ENCODE measurements at places on chromosomes 6 and 20.

DNA sequence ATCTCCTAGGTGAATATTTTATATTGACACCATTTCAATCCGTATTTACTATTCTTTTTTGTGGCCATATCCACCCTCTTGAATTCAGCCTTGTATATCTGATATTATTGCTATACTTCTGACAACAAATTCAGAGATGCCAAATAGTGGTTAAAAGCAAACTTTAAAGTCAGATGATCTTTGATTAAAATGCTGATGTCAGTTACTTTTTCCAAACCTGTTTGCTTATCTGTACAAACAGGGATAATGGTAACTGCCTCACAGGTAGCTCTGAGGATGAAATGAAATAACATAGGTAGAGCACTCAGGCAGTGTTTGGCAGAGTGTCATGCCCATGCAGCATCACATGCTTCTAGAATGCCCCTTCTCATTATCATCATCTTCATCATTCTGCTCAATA is 19.2 kb downstream of the PPIL6 start:
- DNase-seq = no peak

- DNase-seq = peak; percentile 18
These were observed 88.6 kb upstream of the TGM3 start for GRCh38 chr20:2206957-2207769.

DNA sequence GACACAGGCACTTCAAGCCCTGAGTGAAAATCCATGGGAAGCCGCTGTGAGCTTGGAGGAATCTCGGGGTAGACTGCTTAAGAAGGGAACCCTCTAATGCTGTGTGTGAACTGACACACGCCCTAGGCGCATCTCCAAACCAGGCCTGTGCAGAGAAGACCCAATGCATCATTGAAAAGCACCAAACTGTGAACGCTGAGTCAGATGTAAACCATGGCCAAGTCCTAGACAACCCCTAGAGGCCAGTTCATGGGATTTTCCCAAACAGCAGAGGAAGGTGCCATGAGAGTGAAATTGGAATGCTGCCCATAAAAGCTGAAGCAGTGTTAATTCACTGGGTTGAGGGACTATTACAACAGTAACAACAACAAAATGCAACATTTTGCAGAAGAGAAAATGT is 296.5 kb downstream of the SMOC2 start:
- DNase-seq = no peak

DNA sequence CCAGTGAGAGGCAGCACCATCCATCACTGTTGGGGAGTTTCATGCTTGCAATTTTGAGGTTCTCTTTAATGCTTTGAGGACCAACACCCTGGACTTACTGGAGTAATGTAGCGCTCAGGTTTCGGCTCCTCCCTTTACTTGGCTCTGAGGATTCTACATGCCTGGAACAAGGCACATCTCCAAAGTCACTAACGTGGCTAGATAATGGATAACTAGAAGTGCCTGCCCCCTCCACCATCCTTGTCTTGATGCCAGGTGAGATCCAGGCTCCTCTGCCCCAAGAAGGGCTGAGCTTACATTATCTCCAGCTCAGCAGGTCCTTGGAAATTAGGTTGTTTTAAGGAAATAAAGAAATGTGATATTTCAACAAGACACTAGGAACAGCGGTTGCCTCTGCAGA is 75.5 kb upstream of the ZNFX1 start:
- no peak for DNase-seq

DNA sequence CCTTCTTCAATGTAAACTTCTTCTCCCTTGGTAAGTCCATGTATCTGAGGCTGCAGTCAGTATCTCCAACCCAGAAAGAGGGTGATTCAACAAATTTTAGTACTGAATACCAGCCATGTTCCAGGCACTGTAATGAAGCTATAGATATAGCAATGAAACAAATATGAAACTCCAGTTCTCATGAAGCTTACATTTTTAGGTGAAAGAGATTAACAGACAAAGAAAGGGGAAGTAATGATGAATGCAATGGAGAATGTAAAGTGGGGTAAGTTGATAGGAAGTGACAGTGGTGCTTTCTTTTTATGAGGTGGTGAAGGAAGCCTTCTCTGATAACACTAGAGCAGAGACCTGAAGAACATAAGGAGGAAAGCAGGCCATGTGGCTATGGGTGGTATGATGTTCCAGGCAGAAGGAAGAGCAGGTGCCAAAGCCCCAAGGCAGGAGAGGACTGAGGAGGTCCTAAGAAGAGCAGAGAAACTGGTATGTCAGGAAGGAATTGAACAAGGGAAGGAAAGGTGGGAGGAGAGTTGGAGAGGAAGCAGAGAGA is 143.6 kb downstream of the TFAP2B start:
- DNase-seq = no peak

DNA sequence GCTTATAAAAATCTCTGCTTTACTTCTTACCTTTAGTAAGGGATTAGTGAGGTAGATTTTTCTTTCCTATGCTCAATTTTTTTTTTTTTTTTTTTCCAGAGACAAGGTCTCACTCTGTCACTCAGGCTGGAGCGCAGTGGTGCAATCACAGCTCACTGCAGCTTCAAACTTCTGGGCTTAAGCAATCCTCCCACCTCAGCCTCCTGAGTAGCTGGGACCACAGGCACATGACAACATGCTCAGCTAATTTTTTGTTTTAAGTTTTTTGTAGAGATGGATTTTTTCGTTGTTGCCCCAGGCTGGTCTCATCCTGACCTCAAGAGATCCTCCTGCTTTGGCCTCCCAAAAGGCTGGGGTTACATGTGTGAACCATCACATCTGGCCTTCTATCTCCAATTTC is 58.9 kb upstream of the RREB1 start:
- no peak for DNase-seq

DNA sequence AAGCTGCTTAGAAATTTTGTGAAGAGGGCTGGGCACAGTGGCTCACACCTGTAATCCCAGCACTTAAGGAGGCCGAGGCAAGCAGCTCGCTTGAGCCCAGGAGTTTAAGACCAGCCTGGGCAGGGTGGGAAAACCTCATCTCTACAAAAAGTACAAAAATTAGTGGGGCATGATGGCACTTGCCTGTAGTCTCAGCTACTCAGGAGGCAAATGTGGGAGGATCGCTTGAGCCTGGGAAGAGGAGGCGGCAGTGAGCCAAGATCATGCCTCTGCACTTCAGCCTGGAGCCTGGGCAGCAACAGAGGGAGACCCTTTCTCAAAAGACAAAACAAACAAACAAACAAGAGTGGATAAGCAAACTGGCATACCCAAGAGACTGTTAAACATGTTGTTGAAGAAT is 308.3 kb upstream of the ADGRB3 start:
- DNase-seq = no peak

- DNase-seq = no peak
These were observed 62.0 kb downstream of the ANKEF1 start for GRCh38 chr20:10096790-10097189.

GRCh38 chr6:153405931-153406330 is 274.8 kb upstream of the RGS17 start:
- no peak for DNase-seq

- no peak for DNase-seq
These were observed 65.3 kb upstream of the MLN start for GRCh38 chr6:33869121-33869520.

DNA sequence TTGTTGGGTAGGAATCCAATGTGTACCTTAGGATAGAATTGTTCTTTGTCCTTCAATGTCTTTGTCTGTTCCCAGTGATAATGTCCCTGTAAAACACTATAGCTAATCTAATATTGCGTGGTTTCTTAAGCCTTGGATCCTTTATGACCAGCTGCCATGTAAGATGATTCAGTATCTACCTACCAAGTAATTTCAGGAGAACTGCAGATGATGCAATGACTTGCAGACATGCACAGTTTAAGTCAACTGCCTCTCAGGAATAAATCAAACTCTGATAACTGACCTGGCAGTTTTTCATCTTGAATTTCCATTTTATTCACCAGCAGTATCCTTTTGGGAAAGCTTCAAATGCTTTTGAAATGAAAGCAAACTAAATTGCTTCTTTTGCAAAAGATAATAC is 157.8 kb downstream of the TPBG start:
- no peak for DNase-seq

DNA sequence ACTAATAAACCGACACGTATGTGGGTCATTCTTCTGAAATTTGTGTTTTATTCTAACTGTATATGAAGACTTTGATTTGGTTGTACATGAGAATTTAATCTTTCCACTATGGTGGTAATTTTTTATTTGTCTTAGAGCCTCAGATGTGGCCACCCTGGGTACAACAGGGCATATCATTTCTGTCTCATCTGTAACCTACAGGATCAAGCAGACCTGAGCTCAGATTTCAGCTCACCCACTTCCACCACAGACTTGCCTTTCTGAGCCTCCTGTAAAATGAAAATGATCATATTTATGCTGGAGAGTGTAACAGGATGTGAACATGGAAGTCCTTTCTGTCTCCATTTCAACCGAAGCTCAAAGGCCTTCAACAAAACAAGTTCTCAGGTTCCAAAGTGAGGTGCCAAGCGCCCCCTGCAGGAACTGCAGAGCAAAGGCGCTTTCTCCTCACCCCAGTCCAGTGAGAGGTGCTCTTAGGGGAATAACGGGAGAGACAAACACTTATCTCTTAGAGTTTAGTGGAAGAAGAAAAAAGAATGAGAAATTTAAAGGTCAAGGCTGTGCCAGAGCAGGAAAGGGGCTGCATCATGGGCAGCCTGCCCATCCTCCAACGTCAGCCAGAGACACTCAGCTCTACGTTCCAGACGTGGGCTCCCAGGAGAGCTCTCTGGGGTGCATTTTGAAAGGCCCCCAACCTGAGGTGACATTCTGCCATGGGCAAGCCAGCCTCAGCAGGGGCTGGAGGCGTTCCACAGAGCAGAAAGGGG is 23.0 kb upstream of the CD24 start:
- peak; percentile 21 for DNase-seq

DNA sequence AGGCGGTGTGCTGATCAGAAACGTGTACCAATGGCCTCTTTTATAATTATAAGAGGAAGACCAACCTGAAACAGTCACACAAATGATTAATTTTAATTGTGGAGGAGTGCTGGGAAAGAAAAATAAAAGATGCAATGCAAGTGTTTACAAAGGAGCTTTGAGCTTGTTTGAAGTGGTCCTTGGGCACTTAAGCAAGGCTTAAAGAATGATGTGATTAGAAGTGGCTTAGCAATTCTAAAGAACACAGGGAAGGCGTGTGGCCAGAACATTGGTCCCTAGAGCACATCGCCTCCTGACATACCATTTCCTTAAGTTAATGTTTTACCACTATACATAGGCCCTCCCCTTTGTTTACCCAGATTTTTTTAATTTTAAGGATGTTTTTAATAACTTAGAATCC is 26.1 kb downstream of the PTPN1 start:
- no peak for DNase-seq

DNA sequence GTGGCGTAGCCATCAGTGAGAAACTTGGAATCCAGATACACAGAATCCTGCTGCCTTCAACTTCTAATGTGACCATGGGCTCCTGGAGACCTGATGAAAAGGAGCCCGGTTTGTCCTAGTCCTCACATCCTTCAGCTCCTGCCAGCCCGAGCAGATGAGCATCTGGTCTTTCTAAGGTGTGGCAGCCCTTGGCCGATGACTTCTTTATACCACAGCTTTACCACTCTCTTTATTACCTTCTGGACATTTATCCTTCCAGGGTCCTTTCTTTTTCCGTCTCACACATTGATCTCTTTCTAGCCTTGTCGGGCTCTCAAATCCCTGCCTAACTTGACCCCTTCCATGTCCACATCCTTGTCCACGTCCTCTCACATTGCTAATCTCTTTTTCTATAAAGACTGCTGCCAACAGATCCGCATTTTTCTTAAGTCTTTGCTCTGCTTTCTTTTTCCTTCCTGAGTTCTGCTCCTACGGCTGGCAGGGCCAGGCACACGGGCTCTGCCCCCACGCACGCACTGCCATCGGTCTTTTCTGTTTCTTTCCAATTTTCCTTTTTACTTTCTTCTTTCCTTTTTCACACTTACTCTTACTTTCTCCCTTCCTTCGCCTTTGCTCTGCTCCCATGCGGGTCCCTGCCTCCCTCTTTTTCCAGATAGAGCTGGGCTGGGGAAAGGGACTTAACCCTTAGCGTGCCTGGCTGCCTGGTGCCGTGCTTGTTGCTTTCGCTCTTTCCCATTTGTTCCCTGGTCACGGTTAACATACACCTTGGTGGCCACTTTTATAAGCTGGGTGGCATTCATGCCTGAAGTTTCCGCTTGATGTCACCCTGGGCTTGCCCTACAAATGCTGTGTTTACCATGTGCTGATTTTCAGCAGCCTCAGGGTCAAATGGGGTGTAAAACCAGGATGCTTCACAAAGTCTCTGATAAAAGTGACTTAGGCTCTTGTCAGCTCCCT is 9.4 kb upstream of the GMPR start:
- DNase-seq = no peak

GRCh38 chr6:151916075-151916474 is 108.6 kb downstream of the ESR1 start:
- DNase-seq = no peak

- DNase-seq = no peak
These were observed 274.5 kb downstream of the ALDH8A1 start for GRCh38 chr6:134675110-134676054.

- DNase-seq = no peak
These were observed 402.2 kb upstream of the IRAK1BP1 start for GRCh38 chr6:78465059-78465634.

DNA sequence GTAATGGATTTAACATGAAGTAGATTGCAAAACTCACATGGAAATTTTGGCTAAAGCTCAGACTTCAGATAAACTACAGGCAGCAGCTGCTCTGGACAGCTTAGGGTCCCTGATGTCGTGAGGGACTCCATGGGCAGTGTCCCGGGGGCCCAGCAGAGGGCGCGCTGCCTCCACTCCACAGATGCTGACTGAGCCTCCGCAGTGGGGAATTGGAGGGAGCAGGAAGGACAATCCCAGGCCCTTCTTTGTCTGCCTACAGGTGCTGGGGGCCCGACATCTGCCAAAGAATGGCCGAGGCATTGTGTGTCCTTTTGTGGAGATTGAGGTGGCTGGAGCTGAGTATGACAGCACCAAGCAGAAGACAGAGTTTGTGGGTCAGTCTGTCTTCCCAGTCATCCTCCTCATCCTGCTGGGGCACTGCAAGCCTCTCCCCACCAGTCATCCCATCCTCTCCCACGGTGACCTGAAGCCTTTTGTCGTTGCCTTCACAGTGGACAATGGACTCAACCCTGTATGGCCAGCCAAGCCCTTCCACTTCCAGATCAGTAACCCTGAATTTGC is 35.9 kb downstream of the PLCG1 start:
- peak; percentile 57 for DNase-seq

DNA sequence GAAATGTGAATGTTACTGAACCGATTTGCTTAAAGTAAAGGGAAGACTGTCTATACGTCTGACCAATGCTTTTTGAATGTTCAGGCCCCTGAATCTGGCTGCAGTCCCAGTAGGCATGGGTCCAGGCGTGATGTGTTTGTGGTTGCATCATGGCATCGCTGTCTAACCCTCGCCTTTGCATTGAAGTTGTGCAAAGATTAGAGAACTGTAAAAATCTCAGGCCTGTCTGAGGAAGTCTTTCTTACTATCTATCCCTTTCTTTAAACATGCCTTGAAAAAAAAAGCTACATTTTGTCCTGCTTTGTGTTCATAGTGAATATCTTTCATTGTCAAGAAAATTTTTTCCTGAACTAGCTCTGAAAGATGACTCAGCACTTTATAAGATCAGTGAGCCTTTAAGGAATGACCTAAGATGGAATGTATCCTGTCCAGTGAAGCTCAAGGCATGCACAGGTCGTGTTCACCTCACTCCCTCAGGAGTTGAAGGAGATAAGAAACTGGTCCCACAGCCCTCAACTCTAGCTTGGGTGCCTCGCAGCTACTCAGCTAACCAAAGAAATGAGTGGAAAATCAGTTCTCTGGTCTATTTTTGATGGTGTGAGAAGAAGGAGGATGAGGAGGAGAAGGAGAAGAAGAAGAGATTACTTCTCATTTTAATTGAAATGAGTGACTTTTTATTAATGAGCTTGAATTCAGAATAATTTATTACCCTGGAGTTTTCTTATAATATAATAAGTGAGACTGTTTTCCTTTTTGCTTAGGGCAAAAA is 48.6 kb downstream of the TPD52L1 start:
- DNase-seq = no peak
